ENCODE measurements at places on chromosomes 12 and 14.

DNA sequence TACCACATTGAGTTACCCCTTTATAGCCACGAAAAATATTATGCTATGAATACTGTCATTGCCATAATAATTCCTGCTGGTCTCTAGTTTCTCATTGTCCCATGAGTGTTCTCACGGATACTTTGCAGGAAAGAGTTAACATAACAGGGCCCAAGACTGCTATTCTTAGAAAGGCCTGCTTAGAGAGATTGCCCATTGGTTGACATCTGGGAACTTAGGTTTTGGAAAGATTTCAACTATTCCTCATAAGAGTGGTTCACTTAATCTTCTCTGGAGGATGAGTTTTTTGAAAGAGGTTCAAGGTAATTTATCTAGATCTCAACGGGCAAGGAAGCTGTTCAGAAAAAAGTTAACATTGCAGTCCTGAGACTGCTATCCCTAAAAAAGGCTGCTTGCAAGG lies 18.4 kb upstream of the PRPF39 start:
- no peak for DNase-seq

DNA sequence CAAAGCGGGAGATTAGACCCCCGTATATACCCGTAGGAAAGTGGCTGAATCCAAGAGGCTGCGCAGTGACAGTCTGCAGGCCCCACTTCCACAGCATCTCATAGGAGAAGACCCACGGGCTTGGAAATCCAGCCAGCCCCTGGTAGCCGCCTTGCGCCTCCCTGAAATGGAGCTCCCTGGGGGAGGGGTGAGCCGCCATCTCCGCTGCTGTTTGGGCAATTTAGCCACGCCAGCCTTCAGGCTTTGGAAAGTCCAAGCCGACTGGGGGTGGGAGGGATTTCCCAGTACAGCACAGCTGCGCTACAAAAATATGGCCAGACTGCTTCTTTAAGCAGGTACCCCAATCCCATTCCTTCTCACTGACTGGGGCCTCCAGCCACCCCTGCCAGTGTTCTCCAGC lies 53.4 kb downstream of the CAND1 start:
- DNase-seq, result no peak

GRCh38 chr12:79326663-79327062 lies 364.1 kb downstream of the PAWR start:
- DNase-seq, result no peak

DNA sequence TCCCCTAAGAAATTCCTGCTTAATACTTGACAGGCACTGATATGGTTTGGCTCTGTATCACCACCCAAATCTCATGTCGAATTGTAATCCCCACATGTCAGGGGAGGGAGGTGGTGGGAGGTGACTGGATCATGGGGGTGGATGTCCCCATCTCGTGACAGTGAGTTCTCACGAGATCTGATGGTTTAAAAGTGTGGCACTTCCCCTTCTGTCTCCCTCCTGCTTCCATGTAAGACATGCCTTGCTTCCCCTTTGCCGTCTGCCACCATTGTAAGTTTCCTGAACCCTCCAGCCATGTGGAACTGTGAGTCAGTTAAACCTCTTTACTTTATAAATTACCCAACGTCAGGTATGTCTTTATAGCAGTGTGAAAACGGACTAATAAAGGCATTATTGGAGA lies 198.0 kb downstream of the FOXN3 start:
- DNase-seq, result no peak

GRCh38 chr12:91819132-91819447 lies 326.6 kb downstream of the BTG1 start:
- DNase-seq, result no peak

DNA sequence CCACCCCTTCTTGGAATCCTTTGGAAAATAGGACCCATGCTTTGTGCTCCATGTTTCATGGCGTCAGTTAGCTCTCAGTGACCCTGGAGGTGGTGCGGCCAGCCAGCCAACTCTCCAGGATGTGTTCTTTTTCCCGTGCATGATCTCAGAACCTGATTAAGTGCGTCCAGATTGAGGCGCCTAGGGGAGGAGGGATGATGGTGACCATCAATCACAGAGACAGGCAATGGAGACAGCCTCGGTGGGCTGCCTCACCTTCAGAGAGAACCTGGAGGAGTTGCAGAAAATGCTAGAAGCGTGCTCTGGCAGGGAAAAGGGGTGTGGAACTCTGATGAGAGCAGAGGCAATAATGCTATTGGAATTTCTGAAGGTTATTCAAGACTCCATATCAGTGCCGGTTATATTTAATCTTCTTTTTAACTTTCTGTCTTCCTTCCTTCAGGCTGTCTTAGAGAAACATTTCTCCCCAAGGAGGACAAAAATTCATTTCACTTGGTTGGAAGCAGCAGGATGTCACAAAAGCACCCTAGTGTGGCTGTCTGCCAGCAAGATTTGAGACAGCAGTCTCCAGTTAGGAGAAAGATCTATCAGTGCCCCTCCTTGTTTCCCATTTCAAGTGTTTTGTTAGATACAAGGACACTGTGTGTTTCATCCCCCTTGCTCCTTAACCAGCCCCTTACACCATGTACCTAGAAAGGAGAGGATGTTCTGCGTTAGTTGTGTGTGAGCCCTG lies 53.3 kb upstream of the IGF1 start:
- DNase-seq, result no peak

GRCh38 chr12:5960783-5961182 lies 15.7 kb upstream of the ANO2 start:
- no peak for DNase-seq

- no peak for DNase-seq
Measured at GRCh38 chr12:125688881-125689280, 623.6 kb downstream of the AACS start.

DNA sequence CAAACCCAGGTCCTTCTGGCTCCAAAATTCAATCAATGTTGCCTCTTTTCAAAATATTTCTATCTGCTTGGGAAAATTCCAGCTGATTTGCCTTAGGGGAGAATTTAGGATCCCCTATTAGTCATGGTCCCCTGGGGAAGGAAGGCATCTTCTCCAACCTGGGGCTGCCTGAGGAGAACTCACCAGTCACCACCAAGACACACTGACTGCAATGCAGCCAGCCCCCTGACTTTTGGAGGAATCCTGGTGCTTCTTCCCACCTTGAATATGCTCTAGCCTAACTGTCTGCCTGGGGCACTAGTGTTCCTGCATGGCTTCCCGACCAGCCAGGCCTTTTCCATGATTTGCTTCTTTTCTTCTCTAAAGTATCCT lies 71.8 kb upstream of the BCL2L14 start:
- no peak for DNase-seq

GRCh38 chr12:115322275-115322674 lies 638.3 kb upstream of the TBX3 start:
- DNase-seq, result no peak

DNA sequence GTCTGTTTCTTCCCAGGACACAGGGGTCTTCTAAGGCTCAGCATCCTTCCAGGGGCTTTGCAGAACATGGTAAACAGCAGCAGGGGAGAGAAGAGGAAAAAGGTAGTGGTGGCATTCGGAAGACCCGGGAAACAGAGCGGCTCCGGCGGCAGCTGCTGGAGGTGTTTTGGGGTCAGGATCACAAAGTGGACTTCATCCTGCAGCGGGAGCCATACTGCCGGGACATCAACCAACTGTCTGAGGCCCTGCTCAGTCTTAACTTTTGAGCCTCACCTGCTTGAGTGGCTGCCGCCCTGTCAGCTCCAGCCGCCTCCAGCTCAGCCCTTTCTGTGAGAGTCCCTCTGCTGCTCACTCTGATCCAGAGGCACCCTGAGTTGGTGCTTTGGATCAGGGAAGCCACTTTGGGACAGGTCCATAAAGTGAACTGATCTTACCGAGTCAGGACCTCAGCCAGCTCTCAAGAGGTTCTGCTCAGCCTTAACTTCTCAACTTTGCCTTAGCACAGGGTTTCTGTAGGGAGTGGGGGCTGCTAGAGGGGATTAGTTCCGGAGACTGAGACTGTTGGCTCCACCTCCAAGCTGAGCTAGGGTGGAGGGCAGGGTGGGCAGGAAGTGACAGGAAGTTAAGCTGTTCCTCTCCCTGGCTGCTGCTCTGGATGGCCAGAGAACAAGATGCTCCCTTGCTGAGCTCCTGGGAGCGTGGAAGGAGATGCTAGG lies 5.4 kb downstream of the SDR39U1 start:
- DNase-seq, result no peak

- DNase-seq, result peak; percentile 11
Measured at GRCh38 chr14:42140001-42140400, 533.3 kb downstream of the LRFN5 start.
